ENCODE measurements at places on chromosomes 5 and 9.

DNA sequence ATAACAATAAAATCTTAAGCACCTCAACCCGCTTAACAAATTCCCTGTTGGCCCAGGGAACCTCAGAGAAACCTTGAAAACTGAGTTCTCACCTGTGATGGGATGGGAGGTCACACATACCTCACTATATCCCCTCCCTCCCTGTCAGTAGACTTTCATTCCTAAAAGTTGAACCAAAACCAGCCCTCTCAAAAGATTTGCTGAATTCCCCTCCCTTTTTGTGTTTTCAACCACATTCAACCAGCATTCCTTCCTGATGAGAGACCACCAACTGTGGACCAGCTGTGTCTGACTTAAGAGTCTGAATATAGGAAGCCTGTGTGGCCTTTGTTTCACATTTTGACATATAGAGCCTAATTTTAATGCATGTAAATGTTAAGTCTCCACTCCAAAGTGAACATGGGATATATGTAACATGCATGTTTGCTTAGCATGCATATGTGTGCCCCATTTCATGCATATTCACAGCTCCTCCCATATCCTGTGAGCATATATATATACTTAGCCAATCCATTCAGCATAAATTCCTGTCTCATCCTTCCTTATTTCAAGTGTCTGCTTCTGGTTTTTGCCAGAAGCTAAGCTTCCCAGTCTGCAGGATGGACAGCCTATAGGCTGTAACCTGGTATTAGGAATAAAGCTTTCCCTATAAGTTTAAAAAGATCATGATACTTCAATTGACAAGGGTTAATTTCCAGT is 604.6 kb downstream of the PTPRD start:
- no peak for DNase-seq

- DNase-seq: no peak
Measured at GRCh38 chr5:153516504-153517240, 26.2 kb downstream of the GRIA1 start.

- DNase-seq: peak; percentile 34
Measured at GRCh38 chr5:119079318-119079921, 8.5 kb downstream of the DMXL1 start.

DNA sequence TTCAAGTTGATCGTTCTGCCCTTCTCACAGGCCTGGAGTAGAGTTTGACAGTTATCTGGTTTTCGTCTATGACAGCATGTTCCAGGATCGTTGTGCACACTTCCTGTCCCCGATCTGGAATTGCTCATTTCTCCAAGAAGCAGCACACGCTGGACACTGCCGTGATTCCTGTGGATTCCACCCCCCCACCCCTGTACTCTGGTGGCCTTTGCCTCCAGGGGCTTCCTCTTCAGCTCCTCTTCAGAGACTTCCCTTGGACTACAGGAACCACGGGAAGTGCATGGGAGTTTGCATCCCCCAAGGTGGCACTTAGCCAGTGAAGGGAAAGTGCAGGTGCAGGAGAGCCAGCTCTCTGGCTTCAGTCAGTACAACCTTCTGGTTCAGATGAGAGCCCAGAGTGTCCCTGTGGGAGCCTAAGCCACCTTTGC is 160.7 kb downstream of the CACNA1B start:
- no peak for DNase-seq

Data from CD4-positive, alpha-beta T cell treated with Interleukin-2 at 100 ng/mL for 4 hours (primary cell).